ENCODE measurements at places on chromosomes 7 and 10. TPM values are rescaled to one million over a fixed set of nuclear protein-coding genes. Genes with fewer than 3 reads are reported as not detected.
A peak's percentile ranks its signal among the peaks of the same experiment; 100 is the strongest.

- DNase-seq = no peak
Observed at GRCh38 chr7:33079096-33079495, 16.5 kb upstream of the NT5C3A start.

DNA sequence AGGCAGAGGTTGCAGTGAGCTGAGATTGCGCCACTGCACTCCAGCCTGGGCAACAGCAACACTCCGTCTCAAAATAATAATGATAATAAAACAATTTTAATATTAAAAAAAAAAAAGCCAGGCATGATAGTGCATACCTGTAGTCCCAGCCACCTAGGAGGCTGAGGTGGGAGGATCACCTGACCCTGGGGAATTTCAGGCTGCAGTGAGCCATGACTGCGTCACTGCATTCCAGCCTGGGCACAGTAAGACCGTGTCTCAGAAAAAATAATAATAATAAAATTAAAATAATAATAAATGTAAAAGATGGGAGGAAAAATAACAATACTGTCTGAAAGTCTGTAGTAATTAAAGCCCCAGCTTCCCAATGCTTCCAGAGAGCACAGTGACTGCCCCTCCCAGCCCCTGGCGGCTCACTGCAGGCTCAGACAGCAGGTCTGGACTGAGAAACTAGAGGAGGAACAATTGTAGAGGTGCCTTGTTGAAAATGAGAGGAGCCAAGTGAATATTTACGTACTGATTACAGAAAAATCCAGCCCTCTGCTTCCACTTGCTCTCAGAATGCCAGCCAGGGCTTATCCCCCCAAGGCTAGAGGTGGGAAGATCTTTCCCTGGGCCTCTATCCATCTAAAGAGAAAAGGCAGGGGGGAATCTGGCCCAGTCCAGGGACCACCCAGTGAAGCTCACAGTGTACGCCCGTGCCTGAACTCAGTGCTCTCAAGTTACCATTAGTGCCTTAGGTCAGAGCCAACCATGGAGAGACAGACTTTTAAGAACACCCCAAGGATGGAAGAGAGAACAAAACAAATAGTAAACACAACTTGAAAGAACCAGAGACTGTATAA lies 112.8 kb downstream of the PARD3 start:
- DNase-seq = peak; percentile 54

Gene WNT16
- total RNA-seq = not detected

Gene ENKUR
- 0.15 TPM for total RNA-seq

Gene ACTL6B
- total RNA-seq = not detected

DNA sequence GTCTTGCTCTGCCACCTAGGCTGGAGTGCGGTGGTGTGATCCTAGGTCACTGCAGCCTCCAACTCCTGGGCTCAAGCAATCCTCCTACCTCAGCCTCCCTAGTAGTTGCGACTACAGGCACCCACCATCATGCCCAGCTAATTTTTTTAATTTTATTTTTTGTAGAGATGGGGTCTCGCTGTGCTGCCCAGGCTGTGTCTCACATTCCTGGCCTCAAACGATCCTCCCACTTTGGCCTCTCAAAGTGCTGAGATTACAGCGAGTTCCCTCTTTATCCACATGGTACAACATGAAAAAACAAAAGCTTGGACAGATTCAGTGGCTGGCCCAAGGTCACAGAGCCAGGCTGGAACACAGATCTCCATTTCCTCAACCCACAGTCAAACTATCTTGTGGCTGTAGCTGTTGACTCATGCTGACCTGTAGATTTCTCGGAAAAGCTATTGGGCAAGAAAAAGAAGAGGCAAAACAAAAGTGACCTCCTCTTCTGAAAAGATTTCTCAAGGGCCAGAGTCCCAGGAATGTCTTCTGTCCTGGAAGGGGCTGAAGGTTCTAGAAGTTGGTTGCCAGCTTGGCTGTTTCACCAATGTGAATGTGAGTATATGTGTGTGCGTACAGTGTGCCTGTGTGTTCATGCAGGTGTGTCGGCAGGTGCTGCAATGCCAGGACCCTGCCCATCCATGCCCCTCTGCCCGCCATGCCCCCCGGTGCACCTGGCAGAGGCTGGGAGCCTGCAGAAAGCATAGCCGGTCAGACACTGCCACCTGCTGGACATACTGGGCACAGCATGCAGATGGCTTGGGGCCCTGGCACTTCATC lies 28.4 kb downstream of the TMEM130 start:
- peak; percentile 57 for DNase-seq

GRCh38 chr7:25669961-25670841 lies 441.9 kb upstream of the NPVF start:
- DNase-seq = no peak

- no peak for DNase-seq
Observed at GRCh38 chr7:139701908-139702307, 75.9 kb downstream of the HIPK2 start.

Gene CAMK1D
- total RNA-seq = 8.8 TPM

DNA sequence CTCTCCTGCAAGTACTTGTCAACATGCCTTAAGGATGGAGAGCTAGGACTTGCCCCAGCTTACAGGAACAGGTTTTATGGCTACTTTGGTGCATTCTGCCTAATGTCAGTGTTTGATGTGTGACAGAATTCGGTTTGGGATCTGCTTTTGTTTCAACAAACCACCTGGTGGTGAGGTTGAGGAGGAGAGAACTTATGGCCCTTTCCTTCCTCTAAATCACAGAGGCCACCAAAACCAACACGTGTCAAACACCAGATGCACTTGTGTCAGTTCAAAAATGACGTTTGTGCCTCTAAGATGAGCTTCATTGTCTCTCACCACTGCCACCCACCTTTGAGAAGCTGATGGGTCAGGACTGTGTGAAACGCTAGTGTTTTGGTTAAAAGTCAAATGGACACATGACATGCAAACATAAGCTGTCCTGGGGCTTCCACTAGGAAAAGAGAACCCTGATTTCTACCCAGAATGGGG lies 83.9 kb downstream of the OSBPL3 start:
- DNase-seq = no peak

DNA sequence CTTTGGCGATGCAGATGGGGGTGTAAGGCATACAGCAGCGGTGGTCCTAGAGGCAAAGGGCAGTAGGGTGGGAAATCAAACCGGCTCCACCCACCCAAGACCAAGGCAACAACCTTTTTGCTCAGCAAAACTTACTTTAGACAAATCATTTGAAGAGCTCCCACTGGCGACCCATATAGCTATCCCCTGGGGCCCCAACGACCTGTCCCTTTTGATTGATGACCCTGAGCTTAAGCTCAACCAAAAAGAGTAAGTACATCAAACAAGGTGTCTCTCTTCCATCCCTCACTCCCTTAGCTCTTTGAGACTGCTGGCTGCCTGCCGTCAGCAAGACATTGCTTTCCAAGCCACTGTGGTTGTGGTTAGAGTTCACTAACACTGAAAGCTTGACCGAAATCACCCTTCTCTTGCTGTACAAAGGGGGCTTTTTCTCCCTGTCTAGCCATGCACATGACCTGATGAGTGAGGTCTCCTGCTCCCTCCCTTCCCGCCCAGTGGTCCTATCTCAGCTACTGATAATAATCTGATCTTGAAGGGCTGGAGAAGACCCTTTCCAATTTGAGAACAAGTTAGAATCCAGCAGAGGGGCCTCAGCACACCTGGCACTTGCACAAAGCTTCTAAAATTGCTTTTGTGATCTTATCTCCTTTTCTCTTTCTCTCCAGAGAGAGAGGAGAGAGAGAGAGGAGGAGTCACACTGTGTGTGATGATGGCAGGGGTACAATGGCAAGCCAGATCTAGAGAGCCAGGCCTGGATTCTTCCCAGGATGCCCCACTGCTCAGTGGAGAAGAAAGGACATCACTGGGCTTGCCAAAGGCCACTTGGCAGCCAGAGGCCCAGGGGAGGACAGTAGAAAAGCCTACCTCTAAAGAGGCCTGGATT lies 42.2 kb downstream of the XPNPEP1 start:
- DNase-seq = no peak

Gene CASTOR2
- total RNA-seq = 11.7 TPM

DNA sequence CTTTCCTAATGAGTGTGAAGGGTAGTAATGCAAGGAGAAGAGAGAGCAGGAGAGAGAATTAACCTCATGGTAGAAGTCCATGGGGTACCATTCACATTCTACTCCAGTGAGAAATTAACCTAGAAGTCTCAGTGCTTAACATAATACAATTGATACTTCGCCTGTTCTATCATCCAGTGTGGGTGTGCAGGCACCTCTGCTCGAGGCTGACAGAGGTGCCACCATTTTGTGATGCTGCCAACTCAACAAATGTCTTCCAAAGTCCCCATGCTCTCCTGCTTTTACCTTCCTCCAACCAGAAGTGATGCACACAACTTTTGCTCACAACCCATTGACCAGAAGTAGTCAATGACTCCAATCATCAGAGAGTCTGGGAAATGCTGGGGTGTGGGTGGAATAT lies 118.3 kb upstream of the LAMB4 start:
- DNase-seq = no peak

- peak; percentile 53 for DNase-seq
Observed at GRCh38 chr10:132786476-132786883, 533 bp upstream of the NKX6-2 start.

GRCh38 chr10:71623098-71623985 lies 96.2 kb downstream of the C10orf105 start:
- peak; percentile 64 for DNase-seq

Gene MOGAT3
- not detected for total RNA-seq

- no peak for DNase-seq
Observed at GRCh38 chr7:16066805-16067459, 354.4 kb downstream of the CRPPA start.

GRCh38 chr10:79112881-79113431 lies 44.2 kb downstream of the ZMIZ1 start:
- no peak for DNase-seq

DNA sequence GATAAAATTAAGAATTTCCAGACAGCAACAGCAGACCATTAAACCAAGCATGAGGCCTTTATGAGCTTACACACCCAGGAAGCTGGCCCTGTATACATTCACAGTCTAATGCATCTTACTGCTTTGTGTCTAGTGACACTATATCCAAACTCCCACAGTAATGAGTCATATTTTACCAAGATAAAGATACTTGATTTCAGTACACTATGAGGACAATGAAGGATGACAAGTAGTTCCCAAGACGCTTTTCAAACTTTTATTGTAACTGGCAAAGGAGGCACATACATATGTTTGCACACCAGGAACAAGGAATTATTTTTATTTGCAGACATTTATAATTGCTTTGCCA lies 148.0 kb downstream of the TSPAN12 start:
- DNase-seq = no peak

GRCh38 chr7:41190581-41190980 lies 512.3 kb downstream of the INHBA start:
- DNase-seq = no peak

Gene IFIT1B
- total RNA-seq = not detected

DNA sequence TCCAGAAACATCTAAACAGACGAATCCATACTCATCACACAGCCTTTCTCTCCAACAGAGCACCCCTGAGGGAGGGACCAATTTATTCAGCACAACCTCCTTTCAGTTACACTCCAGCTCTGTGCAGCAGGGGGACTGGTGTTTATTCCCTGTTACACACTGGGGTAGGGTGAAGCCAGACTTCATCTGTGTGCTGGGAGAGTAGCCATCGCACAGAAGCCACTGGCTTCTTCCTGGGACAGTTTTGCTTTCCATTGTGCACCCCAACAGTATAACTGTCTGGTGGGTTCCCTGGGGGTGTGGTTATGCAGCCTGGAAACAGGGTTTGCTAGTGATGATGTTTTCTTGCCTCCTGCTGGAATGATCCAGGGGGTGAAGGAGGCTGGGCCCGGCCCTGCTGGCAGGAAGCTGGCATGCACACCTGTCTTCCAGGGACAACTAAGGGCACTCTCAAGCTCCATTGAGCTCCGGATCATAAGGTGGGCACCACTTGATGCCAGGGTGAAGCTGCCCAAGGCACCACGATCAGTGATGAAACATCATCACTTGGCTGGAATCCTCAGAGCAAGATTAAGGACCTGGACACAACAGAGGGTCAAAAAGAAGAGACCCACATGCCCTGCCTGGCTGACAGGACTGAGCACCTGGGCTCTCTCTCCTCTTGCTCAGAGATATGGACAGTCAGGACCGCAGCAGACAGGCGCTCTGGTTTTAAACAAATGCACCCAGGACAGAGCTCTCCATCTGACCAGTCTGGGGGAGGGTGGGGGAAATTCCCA lies 293.2 kb downstream of the GRID1 start:
- DNase-seq = no peak

Gene UCN3
- not detected for total RNA-seq

DNA sequence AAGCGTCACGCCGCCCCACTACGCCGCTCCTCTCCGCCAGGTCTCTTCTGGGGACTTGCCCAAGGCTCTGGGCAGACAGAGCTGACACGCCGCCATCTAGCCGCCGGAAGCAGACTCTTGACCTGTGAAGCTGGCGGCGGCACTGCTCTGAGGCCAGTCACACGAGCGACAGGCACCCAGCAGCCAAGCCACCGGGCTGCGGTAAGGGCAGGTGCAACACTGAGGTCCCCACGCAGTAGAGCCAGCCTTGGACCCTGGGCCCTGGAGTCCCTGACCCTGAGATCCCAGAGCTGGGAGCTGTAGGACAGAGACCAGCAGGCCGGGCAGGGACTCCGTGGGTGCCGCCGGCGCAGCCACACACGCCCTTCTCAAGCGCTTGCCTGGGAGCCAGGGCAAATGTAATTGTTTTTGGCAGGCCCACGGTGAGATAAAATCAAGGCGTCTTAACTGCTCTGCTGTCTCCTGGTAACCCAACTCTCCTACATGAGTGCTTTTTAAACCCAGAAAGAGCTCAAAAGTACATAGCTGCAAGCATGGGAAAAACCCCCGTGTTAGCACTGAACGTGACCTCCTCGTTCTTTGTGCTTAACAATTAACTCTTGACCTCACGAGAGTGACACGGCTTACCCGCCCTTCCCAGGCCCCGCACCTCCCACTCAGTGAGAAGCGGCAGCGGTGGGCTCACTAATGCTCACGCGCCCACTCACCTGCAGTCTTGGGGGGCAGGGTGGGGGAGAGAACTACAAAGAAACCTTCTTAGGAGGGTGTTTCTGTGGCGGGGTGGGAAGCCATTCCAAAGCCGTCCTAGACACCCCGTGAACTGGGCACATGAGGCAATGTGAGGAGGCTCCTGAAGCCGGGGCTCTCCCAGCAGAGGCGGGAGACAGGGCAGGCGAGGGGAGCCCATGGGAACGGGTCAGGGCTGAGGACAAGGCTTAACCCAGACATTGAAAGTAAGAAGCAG lies 8.5 kb downstream of the GPER1 start:
- no peak for DNase-seq

Data from neural progenitor cell (in vitro differentiated cells).